C1 segment of cervical spinal cord (tissue), 14 donors: ENCODE measurements at places on chromosomes 2 and 18.

DNA sequence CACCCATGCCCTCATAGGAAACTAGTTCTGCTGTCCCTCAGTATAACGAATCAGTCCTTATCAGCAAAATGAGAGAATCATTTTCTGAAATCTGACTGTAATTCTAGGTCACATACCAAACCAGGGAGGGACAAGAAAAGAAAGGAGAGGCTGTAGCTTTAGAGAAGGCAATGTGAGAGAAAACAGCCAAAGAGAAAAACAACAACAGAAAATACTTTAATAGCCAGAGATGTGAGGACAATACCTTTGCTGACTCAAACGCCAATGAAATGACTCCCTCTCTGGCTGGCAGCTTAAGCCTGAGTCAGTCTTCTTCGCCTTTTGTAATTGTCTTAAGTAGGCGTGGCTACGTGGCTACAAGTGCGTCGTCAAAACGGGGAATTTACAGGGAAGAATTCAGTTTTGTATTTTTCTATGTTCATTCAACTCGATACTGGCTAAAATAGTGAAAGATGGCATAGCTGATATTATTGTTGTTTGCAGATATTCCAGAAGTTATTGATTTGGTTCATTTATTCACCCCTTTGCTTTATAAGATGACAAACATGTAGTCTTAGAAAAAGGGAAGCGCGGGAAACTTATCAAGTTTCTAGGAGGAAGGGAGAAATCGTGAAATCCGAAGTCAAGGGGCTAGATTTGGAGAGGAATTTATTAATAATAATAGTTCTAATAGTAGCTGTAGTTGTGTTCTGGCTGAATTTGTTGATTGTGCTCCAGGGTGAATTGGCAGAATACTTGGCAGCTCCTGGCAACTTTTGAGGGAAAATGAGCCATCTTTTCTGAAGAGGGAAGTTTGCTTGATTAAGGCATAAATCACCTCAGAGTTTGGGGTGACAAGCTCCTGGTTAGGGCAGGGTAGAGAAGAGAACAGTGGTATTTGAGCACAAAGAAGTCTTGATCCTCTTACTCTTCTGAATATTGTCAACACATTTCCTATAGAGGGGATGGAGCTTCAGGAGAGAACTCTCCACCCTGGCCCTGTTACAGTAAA, at the start of gene IL1A:
Gene IL1A, minus strand, starts transcription at position 295 of the 991 bp plus-strand sequence. CDS start 723 bp downstream, outside the sequence.
- DNase-seq: no peak

GRCh38 chr2:175823002-175823706, 178.9 kb downstream of the LNPK start:
- no peak for DNase-seq

DNA sequence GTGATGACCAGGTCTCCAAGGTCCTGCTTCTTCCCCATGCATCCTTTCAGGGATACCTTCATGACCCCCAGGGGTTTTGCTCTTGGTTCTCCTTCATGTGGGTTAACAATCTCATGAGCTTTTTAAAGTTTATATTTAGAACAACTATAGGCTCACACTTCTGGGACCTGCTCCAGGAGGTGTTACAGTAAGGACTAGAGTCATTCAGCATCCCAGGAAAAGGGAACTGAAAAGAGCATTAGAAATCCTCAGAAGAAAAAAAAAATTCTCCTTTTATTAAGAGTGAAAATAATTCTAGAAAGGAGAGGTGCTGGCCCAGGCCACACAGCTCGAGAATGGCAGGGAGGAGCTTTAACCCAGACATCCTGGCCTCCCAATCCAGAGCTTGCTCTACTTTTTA, 66.5 kb downstream of the SETBP1 start:
- no peak for DNase-seq

GRCh38 chr2:181915102-181915501, 23.6 kb downstream of the ITPRID2 start:
- DNase-seq: no peak

GRCh38 chr2:238564286-238564920, 137.7 kb downstream of the ASB1 start:
- no peak for DNase-seq

GRCh38 chr2:129796225-129796624, 183.2 kb upstream of the RAB6C start:
- DNase-seq: no peak

DNA sequence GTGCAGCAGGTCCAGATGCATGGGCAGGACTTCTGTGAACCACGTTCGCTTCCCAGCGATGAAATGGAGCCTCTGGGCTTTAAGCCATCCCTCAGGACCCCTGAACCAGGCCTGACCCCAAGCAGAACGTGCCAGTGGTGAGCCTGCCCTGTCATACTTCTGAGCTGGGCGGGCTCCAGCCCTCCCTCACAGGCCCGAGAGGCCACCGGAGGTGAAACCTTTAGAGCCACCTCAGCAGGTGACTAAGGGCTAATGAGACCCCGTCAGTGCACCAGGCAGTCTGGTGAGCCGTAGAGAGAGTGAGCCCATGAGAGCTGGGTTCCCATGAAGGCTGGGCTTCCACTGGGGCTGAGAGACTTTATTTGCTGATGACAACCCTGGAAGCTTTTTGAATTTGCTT, 8.9 kb upstream of the MAL start:
- no peak for DNase-seq

DNA sequence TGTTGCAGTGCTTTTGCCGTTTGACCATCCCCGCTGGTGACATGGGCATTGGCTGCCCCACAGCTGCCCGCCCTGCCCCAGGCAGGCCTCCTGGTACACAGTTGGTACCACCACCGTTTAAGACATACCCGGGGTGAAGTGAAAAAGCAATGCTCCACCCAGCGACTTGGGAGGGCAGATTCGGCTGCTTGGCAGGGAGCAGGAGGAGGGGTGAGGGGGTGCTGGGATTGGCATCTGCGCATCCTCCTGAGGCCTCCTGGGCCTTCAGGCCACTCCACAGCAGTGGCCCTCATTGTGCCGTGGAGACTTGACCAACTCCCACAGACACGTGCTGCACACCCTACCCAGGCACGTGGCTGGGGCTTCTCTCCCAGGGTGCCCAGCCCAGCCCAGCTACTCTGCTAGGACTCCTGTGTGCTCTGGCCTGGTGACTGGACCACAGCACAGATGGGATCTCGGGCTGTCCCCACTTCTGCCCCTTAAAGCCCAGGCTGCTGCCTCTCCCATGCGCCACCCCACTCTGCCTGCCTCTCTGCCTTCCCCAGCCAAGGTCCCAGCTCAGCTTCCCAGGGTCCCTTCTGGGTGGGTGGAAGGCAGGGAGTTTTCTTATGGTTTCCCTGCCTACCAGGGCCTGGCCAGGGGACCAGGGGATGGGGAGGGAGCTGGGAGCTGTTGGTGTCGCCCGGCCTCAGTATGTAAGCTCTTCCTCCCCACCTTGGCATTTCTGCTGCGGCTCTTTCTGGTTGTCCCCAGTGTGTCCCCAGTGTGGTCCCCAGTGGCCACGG, 157.0 kb upstream of the HS6ST1 start:
- DNase-seq: no peak

GRCh38 chr2:2653231-2653630, 322.2 kb upstream of the MYT1L start:
- no peak for DNase-seq

DNA sequence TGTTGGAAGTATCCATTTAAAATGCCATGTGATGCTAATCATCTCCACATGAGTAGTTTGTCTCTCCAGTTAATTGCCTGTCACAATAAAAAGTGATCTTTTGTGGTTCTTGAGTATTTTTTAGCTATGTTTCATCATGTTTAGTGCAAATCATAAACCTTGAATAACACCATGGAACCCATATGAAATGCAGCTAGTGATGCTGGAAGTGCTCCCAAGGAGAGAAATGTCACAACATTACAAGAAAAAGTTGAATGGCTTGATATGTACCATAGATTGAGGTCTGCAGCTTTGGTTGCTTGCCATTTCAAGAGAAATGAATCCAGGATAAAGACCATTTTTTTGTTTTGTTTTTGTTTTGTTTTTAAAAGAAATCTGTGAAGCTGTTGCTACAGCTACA, 14.3 kb downstream of the PTPN4 start:
- DNase-seq: no peak

DNA sequence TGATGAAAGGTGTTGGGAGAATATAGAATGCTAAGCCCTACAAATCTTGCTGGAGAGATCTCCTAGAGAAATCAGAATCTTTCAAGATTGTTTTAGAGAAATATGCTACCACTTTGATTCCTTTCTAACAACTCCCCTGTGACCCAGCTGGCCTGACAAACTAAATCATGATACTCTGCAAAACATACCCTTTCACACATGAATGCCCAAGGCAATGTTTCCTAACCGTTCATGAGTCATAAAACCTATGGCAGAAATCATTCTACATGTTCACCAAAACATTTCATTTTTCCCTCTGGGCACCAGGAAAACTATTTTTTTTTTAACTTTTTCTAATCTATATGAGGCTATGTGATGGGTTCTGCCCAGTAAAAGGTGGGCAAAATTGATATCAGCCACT, 77.8 kb upstream of the SETBP1 start:
- no peak for DNase-seq

GRCh38 chr2:7012141-7012764, 95.0 kb downstream of the RNF144A start:
- DNase-seq: no peak

- no peak for DNase-seq
Observed at GRCh38 chr2:177693658-177694339, 301.2 kb downstream of the AGPS start.

- no peak for DNase-seq
Observed at GRCh38 chr2:233373316-233373715, 19.0 kb downstream of the DGKD start.

GRCh38 chr2:128640845-128641360, 322.2 kb upstream of the HS6ST1 start:
- no peak for DNase-seq

DNA sequence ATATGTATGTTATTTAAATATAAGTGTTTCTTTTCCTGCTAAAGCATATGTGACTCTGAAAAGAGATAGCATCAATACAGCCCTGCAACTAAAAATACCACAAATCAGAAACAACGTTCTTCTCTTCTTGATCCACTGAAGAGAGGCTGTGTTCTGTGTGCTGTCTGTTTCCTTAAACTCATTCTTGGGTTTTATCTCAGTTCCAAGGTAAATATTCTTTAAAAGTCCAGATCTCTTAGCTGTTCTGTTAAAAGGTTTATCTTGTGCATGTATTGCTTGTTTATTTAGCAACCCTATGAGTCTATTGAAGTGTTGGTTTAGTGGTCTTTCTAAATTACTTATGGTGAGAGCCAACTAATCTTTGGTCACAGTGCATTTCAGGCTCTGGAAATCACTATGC, 173.3 kb upstream of the NT5C1B start:
- no peak for DNase-seq

- no peak for DNase-seq
Observed at GRCh38 chr18:46199515-46200147, 95.4 kb downstream of the HAUS1 start.
